Fibroblast of the aortic adventitia (primary cell): ENCODE measurements at places on chromosomes 1 and 21.
A peak's percentile ranks its signal among the peaks of the same experiment; 100 is the strongest.

DNA sequence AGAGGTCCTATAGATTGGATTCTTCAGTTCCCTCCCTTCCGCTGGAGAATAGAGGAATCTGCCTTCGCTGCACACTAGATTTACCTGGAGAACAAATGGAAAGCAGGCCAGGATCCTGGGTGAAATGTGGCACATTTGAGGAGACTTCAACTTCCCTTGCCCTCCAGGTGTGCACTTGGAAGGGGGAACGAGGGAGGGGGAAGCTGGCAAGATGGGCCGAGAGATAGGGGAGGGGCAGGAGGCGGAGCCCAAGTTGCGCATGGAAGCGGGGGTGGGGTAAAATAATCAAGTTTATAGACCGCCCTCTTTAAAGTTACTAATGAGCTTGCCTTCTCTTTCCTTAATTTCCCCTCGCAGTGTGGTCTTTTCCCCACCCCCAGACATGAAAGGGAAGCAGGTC lies 155.7 kb upstream of the CAMK1G start:
- no peak for DNase-seq

GRCh38 chr1:219726480-219727272 lies 113.8 kb upstream of the ZC3H11B start:
- no peak for DNase-seq

DNA sequence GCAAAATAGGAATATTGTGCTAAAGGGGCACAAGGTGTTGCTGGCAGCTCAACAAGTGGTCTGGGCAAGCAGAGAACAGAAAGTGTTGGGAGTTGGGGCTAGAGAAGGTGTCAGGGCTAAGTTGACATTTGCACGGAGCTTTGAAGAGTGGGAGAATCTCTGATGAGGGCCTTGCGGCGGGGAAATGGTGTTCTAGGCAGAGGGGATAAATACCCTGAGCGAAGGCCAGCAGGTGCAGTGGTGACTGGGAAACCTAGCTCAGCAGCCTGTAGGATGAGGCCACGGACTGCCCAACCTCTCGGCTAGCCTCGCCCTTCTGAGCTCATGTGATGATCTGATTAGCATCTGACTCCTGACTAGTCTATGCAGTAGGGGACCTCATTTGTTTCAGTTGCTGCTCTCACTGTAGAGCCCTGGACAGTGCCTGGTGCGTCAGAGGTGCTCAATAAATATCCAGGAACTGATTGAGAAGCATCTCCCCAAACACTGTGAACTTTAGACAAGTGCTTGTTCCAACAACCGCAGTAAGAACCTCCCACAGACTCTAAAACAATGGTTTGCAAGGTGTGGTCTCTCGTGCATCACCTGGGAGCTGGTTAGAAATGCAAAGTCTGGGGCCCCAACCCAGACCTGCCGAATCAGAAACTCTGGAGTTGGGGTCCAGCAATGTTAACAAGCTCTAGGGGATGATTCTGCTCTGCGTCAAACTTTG lies 1.0 kb upstream of the FOXO6 start:
- no peak for DNase-seq

GRCh38 chr1:213201380-213202155 lies 150.5 kb downstream of the RPS6KC1 start:
- no peak for DNase-seq

DNA sequence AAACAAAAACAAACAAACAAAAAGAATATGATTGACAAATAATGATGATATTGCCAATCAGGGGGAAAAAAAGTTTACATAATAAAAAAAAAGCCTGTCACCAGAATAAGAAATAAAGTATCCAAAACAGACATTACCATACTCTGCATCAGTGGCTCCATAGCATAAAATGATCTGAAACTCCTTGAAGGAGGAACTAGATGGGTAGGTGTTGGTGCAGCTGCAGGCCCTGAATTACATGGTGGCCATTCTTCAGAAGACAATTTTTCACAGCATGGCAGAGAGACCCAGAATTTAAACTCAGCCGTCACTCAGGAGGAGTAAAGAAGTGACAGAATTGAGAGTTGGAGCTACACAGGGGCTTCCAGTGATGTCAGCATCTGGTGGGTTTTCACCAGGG lies 60.2 kb downstream of the GLUL start:
- DNase-seq: no peak

GRCh38 chr1:227805606-227806197 lies 9.8 kb upstream of the PRSS38 start:
- peak; percentile 96 for DNase-seq

DNA sequence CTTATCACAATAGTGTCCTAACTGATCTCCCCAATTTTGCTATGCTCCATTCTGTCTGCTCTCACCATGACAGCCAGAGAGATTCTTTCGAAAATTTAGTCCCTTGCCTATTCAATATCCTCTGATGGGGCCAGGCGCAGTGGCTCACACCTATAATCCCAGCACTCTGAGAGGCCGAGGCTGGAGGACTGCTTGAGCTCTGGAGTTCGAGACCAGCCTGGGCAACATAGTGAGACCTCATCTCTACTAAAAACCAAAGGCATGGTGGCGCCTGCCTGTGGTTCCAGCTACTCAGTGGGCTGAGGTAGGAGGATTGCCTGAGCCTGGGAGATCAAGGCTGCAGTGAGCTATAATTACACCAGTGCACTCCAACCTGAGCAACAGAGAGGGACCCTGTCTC lies 16.1 kb upstream of the PDZK1IP1 start:
- no peak for DNase-seq

DNA sequence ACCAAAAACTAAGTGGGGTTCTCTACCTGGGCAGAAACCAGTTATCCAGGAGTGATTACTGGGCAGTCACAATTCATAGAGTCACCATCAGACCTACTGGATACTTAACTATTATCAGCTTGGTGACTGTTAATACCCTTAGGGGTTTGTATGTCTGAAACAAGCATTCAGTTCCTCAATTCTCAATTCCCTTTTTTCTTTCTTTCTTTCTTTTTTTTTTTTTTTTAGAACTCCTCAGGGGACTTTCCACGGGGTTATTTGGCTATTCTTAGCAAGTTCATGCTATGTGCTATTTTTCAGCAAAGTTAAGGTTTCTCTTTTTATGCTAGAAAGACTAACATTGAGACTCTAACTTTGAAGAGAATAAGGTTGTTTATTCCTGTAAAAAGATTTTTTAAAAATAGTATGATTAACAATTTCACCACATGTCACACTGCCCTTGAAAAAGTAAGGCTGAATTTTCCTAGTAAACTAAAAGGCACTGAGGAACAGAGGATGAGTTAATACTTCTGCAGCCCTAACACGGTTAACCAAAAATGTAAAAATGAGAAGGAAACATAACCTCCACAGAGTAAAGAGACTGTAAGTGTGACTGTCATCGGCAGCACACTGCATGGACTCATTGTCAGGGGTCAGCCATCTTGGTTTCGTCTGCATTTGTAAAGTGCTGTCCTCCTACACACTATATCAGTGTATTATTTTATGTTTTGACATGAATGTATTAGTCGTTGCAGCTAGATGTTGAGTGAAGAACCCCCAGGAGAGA lies 310.2 kb downstream of the NTNG1 start:
- no peak for DNase-seq

DNA sequence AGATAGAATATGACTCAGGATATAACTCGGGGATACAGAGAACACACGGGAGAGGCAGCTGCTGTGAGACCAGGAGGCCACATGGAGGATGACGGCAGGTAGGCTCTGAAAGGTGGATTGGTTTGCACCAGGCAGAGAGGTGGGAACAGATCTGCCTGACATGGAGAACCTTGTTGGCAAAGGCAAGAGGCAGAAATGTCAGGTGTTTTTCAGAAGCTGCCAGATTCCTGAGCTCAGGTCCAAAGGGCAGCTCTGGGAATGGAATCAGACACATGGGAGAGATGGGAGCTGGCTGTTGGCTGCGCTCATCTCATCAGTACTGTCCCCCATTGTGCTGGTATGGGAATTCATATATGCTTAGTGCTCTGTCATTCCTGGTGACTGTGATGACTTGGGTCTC lies 19.2 kb downstream of the SYT6 start:
- DNase-seq: no peak

- DNase-seq: no peak
Measured at GRCh38 chr21:10627316-10627863, 106.0 kb downstream of the TPTE start.

GRCh38 chr1:221161571-221162041 lies 282.4 kb downstream of the HLX start:
- peak; percentile 46 for DNase-seq

DNA sequence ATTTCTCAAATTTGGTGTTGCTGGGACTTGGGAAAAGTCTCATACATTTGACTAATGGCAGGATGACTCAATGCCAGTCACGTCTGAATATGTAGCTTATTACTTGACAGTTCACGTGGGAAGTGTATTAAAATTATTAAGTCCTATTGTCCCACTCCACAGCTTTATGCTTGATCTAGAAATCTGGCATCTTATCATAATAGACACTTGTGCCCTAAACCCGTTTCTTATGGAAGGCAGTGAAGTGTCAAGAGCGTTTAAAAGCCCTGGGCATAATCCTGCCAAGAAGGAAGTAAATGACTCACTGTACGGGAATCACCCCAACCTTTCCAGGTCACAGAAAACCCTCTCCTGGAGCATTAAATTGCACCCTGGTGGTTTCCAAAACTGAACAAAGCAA lies 207.4 kb downstream of the APP start:
- DNase-seq: peak; percentile 54

GRCh38 chr1:197469620-197470210 lies 201.7 kb downstream of the CRB1 start:
- no peak for DNase-seq

GRCh38 chr21:41828884-41829360 lies 50.2 kb downstream of the PRDM15 start:
- DNase-seq: no peak

- peak; percentile 82 for DNase-seq
Measured at GRCh38 chr1:173330149-173330951, 123.2 kb upstream of the TNFSF4 start.

DNA sequence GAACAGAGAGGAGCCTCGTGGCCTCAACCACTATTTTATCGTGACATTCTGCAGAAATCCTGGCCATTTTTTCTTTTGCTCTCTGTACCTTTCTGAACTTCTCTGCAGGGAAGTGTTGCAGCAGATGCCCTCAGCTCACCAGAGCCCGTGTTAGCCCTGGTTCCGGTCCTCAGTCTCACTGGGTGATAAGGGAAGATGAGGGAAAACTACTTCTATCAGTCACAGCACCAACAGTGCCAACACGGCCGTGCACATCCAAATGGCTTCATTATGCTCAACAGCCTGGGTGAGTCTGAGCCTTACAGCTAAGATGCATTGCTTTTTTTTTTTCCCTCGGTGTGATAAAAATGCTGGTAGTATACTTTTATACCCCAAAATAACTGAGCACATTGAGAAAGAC lies 93.0 kb downstream of the KIF26B start:
- no peak for DNase-seq

- DNase-seq: no peak
Measured at GRCh38 chr1:240084749-240085148, 6.9 kb upstream of the FMN2 start.

- peak; percentile 28 for DNase-seq
Measured at GRCh38 chr21:31351438-31351837, 7.4 kb upstream of the TIAM1 start.
